ENCODE measurements at places on chromosomes 1 and 21.

DNA sequence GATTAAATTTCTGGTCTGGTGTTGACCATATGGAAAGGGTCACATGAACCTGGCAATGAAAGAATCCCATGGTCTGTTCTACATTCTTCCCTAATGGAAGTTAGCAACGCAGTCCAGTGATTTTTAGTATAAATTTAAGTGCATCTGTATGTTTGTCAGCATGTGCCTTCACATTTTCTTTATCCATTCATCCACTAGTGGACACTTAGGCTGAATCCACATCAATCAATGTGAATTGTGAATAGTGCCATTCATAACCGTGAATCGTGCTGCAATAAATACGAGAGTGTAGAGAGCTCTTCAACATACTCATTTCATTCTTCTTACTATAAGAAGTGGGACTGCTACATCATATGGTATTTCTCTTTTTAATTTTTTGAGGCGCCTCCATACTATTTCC, 12.7 kb upstream of the IFI16 start:
- no peak for DNase-seq

- no peak for DNase-seq
Measured at GRCh38 chr1:52632732-52633290, at the start of gene SHISAL2A. TSS of gene SHISAL2A (plus strand) at chr1:52633168. CDS start at chr1:52633494, 326 bp downstream.

GRCh38 chr1:32925403-32926162, 24.4 kb upstream of the TMEM54 start:
- no peak for DNase-seq

DNA sequence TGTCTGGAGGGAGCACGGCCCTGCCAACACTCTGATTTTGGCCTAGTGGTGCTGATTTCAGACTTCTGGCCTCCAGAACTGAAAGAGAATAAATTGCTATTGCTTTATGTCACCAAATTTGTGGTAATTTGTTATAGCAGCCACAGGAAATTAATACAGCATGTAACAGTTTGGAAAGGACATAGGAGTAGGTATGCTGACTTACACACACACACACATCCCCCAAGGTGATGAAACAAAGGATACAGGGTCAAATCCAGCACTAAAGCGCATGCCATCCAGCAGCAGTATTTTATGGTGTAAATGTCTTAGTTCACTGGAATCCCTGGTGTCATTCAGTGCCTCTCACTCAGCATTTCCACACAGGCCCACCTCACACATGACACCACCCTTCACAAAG, 72.2 kb upstream of the MAN1A2 start:
- no peak for DNase-seq

GRCh38 chr1:155080312-155081228, 1.9 kb downstream of the EFNA3 start:
- peak; percentile 82 for DNase-seq

- peak; percentile 82 for DNase-seq
Measured at GRCh38 chr1:27536767-27537166, 46.8 kb upstream of the WASF2 start.

DNA sequence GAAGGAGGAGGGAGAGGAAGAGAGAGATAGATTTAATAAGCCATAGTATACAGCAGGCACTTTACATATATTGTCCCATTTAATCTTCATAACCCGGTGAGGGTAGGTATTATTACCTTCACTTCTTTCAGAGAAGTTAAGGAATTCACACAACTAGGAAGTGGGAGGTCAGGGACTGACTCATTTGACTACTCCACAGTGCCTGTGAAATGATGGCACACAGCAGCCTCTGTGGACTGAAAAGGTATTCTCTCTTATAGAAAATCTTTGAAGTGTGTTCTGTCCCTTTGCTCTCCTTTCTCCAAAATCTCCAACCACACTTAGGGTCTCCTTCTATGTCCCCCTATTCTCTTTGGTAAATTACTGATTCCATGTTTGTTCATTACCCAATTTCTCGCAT, 23.9 kb downstream of the PALMD start:
- DNase-seq, result no peak

- DNase-seq, result no peak
Measured at GRCh38 chr1:4468804-4469514, 185.4 kb upstream of the AJAP1 start.

DNA sequence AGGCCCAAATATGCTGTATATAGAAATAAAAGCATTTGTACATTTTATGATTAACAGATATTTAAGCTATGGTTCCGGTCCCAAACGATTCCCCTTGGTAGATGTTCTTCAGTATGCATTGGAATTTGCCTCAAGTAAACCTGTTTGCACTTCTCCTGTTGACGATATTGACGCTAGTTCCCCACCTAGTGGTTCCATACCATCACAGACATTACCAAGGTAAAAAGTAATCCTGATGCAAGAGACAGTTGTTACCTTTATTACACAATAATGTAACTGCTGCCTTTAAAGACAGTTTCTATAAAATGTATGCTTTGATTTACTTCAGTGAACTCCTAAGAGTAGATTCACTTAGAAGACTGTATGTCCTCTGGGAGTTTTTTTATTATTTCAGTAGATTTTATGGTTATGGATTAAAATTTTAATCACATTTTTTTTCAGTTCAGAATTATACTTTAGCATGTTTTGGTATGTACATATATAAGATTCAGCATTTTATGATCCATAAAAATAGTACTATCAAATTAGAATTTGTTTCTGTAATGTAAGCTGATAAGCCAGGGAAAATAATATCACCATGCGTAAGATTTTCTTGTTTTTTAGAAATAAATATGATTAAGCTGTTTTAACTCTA, 96.5 kb downstream of the USP25 start:
- DNase-seq, result no peak

- no peak for DNase-seq
Measured at GRCh38 chr1:107535091-107535490, 394.3 kb downstream of the NTNG1 start.

DNA sequence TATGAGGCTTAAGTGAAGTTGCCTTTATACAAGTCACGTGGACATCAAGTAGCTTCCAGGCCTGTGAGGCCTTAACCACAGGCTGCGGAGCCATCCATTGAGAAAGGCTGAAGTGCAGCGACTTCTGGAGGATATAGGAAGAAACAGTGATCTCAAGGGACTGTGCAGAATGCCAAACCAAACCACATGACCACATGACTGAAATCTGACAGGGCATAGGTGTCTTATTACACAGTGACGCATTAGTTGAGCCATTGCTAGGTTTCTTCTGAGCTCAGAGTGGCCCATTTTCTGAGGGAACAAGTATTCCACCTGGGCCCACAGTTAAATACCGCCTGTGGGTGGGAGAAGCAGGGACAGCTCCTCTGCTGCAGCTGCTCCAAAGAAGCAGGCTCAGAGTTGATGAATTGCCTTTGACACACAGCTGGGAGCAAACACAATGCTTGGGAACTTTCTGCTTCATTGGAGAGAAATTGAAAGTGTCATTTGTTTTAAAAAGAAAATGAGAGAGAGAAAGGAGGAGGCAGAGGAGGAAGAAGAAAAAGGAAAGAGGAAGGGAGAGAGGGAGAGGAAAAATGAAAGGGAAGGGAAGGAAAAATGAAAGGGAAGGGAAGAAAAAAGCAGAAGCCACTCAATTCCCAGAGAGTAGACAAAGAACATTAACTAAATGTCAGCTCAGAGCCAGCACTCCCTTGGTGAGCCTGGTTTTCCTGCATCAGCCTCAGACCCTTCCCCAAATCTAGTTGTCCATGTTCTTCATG, 94.4 kb downstream of the COLGALT2 start:
- DNase-seq, result no peak

DNA sequence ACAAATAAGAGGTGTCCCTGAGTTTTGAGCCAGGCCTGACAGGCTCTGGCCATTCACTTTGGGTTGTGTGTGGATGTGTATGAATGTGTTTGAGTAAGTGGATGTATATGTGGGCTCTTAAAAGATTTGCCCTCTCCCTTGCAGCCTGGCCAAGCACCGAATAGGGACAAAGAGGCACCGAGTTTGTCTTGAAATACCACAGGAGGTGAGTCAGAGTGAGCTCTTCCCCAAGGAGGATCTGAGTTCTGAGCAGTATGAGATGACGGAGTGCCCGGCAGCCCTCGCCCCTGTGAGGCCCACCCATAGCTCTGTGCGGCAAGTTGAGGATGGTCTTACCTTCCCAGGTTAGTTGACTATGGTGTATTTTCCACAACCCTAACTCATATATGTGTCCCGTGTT, 19.0 kb downstream of the KDM4A start:
- DNase-seq, result no peak

- no peak for DNase-seq
Measured at GRCh38 chr1:28927648-28928313, 13.4 kb downstream of the EPB41 start.

DNA sequence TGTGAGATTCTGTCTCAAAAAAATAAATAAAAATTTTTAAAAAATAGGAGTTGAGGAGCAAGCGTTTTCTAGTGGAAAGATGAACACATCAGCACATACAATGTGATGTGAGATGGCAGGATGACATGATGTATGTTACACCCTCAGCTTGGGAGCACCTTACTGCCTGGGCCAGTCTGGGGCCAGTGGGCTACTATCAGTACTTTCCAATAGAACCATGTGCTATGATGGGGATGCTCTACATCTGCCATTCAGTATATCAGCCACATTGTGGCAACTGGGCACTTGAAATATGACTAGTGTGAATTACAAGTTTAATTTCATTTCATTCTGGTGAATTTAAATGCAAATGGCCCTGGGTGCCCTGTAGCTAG, 156.0 kb downstream of the PGBD5 start:
- no peak for DNase-seq

DNA sequence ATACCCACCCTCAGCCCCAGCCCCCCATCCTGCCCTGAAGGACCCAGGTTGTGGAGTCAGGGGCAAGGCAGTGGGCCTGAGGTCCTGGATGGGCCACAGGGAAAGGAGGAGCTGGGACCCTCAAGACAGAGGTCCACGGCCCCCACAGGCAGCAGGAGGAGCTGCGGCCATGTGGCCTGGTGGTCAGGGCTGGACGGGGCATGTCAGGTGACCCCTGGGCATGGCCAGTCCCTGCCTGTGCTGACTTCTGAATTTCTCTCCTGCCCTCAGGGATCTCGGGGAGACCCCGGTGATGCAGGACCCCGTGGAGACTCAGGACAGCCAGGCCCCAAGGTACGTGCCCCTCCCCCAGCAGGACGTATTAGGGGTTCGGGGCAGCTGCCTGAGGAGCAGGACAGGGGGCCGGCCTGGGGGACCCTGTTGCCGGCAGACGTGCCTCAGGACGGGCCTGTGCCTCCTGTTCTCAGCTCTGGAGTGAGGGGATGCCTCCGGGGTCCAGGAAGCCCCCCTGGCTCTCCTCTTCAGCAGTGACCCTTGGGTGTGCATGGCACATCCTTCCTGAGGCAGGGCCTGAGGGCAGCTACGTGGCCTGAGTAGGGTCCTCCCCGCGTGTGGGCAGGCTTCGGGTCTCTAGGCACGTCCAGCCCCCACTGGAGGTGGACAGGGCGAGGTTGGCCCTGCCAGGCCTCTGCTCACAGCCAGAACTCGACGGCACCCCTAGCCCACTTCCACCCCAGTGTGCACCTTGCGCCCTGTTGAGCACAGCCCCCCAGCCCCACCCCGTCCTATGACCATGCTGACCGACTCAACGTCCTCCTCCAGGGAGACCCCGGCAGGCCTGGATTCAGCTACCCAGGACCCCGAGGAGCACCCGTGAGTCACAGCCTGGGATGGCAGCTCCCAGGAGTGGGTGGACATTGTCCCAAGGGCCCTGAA, 23.6 kb downstream of the COL6A2 start:
- peak; percentile 17 for DNase-seq

DNA sequence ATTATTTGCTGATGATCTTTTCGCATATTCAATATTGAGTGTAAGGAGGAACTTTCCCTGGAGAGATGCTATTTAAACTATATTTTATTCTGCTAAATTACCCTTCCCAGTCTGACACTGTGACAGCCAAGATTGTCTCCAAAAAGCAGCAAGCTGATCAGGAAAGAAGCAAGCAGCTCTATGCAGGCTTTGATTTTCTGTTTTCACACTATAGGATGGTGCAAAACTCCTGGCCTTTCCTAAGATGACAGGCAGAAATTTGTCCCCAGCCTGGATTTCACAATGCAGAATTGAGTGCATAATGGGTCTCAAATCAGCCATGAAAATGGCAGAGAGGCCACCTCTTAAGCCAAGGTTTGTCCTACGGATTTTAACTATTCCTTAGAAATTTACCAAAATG, 1.1 kb downstream of the SGIP1 start:
- no peak for DNase-seq

GRCh38 chr1:56707379-56707778, 62.3 kb downstream of the PRKAA2 start:
- DNase-seq, result no peak

DNA sequence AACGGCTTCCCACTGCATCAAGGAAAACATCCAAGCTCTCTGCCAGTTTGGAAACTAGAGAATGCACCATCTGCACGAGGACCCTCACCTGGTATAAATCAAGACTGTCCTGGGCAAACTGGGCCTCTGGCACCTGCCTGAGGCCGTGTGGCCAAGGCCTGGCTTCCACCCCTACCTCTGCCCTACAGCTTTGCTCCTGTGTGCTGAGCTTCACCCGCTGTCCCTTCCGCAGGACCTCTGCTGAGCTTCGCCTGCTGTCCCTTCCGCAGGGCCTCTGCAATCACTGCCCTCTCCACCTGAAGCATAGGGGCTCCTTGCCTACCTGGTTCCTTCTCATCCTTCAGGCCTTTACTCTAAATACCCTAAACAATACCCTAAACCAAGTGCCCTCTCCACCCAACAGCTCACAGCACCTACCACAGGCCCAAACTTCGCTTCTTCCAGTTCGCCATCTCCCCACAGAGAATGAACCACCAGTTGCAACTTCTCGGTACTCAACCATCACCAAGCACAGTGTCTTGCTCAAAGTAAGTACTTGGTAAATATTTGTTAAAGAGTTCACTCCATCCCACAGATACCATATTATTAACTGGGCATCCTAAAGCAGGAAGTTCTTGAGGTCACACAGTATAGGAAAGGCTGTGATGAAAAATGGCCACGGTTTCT, 18.4 kb downstream of the GNB1 start:
- DNase-seq, result no peak

- DNase-seq, result no peak
Measured at GRCh38 chr1:3068564-3069431, at the start of gene PRDM16. TSS of gene PRDM16 (plus strand) at chr1:3069203. CDS start at chr1:3069260, 57 bp downstream.

- DNase-seq, result no peak
Measured at GRCh38 chr1:204959374-204959773, 83.6 kb upstream of the CNTN2 start.

GRCh38 chr1:202004711-202005110, 5.7 kb upstream of the ELF3 start:
- peak; percentile 12 for DNase-seq

DNA sequence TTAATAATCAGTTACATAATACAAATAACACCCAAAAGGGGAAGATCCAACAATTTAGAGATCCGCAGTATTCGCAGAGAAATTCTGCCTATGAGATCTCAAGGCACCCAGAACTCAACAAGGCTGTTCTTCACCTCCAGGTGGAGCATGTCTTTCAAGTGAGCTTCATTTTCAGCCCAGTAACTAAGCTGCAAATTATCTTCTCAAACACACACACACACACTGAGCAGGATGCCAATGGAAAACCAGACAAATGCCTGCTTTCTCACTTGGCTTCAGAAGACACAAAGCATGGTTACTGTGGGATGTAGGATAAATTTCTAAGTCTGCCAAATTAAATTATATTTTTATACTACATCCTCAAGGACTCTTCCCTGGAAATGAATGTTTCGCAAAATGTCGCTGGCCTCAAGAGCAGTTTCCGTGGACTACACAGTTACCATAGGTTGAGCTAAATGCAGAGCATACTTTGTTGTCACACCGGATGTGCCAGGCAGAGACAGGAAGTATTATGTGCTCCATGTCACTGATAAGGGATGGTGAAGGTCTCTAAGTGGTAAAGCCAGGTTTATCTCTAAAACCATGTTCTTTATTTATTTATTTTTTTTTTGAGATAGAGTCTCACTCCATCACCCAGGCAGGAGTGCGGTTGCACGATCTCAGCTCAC, 30.3 kb downstream of the UBR4 start:
- no peak for DNase-seq
